Right ventricle myocardium inferior (tissue), 1 donor: ENCODE measurements at places on chromosomes 2 and 18. TPM values are rescaled to one million over a fixed set of nuclear protein-coding genes. Genes with fewer than 3 reads are reported as not detected.
A peak's percentile ranks its signal among the peaks of the same experiment; 100 is the strongest.

Gene SCN9A
- total RNA-seq = 1.8 TPM

- DNase-seq = no peak
These were observed 19.7 kb upstream of the TNFAIP6 start for GRCh38 chr2:151337643-151338042.

Gene SLC30A3
- total RNA-seq = 10.1 TPM

DNA sequence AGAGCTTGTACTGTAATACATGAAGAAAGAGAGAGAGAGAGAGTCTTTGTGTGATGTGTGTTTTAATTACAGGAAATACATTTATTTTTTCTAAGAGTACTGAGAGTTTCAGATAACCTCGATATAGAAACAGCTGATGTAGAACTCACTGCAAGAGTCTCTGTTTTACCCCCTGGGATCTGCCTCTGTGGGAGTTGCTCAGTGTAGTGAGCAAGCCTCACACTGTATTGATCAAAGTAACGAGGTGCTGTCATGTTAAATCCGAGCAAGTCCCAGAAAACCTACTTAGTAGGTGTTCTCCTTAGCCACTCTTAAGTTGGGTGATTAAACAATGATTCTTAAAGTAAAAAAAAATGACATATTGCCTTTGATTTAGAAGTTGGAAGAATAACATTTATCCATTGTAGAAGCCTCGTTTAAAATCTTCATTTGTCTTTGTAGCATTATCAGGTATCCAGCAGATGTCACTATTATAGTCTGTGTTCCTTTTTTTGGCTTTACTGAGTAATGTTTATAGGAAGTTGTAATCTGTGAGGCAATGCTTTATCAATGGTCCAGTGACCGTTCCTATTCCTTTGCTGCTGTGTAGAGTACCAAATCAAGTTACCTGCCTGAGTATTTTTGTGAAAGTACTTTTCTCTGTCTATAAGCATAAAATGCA lies 219.0 kb downstream of the MYO3B start:
- no peak for DNase-seq

DNA sequence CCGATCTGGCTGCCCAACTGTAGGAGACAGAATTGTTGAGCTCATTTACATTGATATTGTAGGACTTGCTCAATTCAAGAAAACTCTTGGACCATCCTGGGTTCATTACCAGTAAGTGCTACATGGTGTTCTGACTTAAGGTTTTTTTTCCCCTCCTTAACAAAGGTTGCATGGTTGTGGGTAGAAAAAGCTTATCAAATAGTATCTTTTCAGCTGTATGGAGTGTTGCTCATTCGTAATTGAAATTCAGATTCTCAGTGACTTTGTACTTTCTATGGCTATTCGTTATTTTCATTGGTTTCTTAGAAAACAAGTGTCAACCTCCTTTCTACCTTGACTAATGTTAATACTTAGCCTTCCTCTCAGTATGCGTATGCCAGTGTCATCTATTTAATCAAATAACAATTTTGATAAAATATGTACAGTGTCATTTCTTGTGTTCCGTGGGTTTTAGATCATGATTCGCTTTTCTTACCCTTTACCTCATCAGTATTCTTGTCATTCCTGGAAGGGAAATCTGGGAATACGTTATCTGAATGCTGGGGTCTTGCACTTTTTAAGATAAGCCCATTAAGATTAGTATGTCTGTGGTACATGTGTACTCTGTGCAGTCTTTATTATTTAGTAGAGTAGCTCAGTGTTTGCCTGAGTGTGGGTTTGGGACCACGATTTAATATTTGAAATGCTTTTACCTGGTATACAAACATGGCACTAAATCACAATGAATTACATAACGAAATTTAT lies 91.3 kb downstream of the MGAT5 start:
- no peak for DNase-seq

DNA sequence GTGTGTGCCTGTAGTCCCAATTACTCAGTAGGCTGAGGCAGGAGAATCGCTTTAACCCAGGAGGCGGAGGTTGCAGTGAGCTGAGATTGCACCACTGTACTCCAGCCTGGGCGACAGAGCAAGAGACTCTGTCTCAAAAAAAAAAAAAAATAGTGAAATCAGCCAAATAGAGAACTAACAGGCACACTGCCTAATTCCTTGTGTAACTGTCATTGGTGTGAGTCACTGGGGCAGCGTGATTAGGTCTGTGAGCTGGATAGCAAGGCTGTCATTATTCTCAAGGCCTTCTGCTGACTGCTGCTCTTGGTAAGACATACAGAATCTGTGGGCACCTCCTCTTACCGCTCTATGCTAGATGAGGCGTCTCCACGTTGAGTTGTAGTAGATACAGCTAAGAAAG lies 270.3 kb downstream of the NEDD4L start:
- DNase-seq = peak; percentile 60

Gene ACMSD
- not detected for total RNA-seq

- peak; percentile 46 for DNase-seq
These were observed 8.8 kb upstream of the IFIH1 start for GRCh38 chr2:162327134-162327769.

DNA sequence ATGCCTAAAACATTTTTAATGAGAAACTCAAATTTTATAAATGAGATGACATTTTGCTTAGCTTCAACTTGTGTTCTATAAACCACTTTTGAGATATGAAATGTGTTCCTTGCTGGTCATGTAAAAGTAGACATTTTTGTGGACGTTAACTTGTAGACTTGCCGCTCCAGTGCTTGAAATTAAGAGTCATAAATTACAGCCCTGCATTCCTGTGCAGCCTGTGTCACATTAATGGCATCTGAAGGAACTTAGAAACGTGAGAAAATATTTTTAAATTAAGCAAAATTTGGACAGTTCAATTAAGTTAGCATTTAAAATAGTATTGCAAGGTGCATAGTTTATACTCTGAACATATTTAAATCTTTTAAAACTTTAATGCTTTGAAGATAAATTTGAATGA lies 98.3 kb upstream of the LDLRAD4 start:
- DNase-seq = no peak

Gene MEP1B
- total RNA-seq = not detected

GRCh38 chr2:44061876-44062275 lies 66.1 kb upstream of the LRPPRC start:
- no peak for DNase-seq

DNA sequence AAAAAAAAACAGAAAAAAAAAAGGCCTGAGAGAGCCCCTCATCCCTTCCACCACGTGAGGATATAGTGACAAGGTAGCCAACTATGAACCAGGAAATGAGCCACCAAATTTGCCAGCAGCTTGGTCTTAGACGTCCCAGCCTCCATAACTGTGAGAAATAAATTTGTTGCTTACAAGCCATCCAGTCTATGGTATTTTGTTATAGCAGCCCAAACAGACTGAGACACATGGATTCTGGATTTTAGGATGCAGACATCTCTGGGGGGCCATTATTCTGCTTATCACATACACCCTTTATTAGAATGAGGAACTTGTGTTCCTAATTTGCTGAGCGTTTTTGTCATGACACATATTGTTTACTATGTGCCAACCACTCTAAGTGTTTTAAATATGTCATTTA lies 5.4 kb upstream of the YIPF4 start:
- DNase-seq = no peak

DNA sequence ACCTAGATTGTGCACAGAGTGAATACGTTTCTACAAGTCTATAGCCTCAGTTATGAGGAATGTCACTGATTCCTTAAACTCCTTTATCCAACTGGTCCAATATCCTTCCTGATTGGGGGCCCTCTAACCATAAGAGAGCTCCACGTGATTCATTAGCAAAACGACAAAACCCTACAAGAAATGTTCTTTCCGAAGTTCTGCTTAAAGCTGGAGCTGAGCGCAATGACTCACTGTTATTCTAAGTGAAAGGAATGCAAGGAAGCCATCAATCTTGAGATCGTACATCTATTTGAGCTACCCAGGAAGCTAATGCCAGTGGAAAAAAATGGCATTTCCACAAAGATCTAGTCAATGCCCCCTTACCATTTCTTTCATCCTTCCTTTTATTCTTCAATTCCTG lies 354.9 kb upstream of the CDH20 start:
- no peak for DNase-seq

GRCh38 chr2:152523091-152523490 lies 188.1 kb downstream of the FMNL2 start:
- DNase-seq = no peak

Gene CPLX4
- total RNA-seq = not detected

GRCh38 chr2:236089271-236090026 lies 78.7 kb downstream of the GBX2 start:
- no peak for DNase-seq

Gene RAD51AP2
- total RNA-seq = 0.11 TPM

Gene KCNG2
- not detected for total RNA-seq

GRCh38 chr2:74915743-74916142 lies 42.7 kb upstream of the POLE4 start:
- DNase-seq = no peak

GRCh38 chr2:170745305-170745704 lies 24.9 kb upstream of the ERICH2 start:
- no peak for DNase-seq

Gene GPR39
- total RNA-seq = not detected

- no peak for DNase-seq
These were observed 495.8 kb downstream of the NRXN1 start for GRCh38 chr2:50535971-50536759.

DNA sequence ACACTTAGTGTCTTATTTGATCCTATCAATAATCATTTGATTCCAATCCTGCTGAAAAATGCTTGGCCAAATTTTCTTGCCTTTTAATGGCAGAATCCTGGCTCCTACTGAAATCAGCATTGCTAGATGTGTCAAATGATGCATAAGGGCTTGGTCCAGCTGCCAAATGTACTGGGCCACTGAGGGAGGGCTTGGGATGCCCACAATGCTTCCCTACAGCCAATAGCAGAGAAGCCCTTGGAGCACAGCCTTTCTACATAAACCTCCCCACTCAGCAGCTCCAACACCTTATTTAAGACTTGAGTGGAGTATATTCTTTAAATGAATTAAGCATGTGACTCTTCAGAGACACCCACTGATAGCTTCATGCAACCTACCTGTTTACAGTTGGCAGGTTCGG lies 3.6 kb downstream of the ALK start:
- no peak for DNase-seq

GRCh38 chr18:3340015-3340681 lies 78.2 kb downstream of the MYL12B start:
- DNase-seq = no peak

DNA sequence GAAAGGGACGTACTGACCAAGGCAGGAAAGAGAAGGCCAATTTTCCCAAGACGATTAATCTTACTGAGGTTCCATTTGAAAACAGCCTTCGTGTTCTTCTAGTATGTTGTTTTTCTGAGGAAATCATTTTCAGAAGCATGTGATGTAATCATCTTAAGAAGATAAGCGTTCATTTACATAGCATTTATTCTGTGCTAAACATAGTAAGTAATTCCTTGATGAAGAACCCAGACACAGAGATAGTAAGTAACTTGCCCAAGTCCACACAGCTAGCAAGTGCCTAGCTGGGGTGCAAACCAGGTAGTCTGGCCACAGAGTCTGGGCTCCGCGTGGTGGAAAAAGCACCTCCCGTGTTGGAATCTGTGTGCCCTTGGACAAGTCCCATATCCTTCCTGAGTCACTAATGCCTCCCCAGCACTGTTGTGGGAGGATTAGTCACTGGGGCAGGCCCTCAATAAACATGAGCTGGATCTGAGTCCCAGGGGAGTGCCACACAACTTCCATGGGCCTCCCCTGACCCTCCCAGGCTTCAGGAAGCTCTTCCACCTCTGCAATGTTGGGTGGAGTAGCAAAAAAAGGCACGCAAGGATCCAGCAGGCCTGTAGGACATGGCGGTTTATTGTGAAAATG lies 26.9 kb upstream of the ASAP2 start:
- no peak for DNase-seq

Gene AQP4
- total RNA-seq = 24.6 TPM

DNA sequence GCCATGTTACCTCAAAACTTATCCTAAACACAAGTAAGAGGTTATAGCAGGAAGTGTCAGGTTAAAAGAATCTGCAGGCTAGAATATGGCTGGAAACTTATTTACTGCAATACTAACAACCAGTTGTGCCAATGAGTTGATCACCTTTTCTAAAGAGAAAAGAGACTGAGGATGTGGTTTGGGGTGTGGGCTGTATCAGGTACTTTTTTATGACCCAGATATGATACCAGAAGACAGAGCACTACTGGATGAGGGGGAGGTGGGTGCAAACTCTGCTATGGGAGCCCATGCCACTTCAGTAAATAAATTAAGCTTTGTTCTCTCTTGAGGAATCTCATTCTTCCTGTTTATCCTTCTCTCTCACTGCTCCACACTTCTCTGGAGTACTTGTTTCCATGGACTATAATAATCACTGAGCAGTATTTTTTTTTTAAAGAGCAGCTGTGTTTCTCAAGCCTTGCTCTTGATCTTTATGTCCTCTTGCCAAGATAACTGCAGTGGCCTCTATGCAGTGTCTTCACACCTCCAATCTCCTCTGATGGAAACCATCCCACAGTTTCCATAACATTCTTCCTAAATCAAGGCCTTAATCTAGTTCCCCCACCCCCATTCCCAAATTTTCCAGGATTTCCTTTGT lies 51.2 kb upstream of the NOSTRIN start:
- DNase-seq = no peak
